ENCODE measurements at places on chromosomes 2 and 18.

DNA sequence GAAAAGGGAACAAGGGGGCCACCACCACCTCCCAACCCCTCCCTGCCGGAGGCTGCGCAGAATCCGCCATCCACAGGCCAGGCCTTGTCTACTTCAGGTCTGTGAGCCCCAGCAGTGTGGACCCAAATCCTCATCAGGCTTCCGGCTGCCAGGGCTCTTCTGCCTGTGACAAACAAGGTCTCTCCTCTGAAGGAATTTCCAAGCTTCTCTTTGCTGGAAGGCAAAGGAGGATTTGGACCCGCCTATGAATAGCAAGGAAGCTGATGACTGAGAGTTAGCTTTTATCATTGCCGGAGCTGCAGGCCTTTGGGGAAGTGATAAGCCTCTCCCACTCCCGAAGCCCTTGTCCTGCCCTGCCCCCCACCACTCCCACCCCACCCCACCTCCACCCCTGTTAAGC lies 93.7 kb upstream of the SH3BP4 start:
- no peak for DNase-seq

GRCh38 chr18:21115519-21116411 lies 4.2 kb upstream of the ROCK1 start:
- DNase-seq, result no peak

GRCh38 chr2:71277147-71277475 lies 50.2 kb upstream of the PAIP2B start:
- DNase-seq, result no peak

GRCh38 chr2:112588611-112589045 lies 4.2 kb downstream of the CHCHD5 start:
- no peak for DNase-seq

GRCh38 chr2:67400560-67401485 lies 3.7 kb downstream of the ETAA1 start:
- peak; percentile 35 for DNase-seq

DNA sequence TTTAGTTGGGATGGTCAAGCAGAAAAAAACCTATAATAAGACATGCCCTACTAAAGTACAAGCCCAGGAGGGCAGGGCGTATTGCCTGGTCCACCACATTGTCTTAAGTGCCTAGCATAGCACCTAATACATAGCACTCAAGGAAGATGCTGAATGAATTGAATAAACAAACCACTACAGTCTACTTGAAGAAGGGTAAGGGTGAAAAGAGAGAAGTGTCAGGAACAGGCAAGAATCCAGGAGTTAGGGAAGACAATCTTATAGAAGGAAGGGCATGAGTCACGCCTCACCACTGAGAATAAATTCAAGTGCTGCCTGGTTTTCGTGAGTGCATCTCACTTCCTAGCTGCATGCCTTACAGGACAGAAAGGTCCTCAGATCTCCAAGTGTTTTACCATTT lies 13.9 kb downstream of the SLC19A3 start:
- peak; percentile 74 for DNase-seq

GRCh38 chr18:55321265-55322177 lies 266.5 kb downstream of the TCF4 start:
- DNase-seq, result peak; percentile 75

DNA sequence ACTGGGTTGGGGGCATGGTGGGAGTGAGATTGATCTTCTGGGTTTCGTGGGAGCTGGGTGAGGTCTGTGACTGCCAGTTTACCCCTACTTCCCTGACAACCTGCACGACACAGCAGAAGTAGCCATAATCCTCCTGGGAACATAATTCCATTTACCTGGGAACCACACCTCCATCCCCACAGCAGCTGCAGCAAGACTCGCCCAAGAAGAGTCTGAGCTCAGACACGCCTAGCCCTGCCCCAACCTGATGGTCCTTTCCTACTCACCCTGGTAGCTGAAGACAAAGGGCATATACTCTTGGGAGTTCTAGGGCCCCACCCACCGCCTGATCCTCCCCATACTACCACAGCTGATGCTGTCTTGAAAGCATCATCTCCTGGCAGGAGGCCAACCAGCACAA lies 43.8 kb downstream of the FLACC1 start:
- no peak for DNase-seq

- DNase-seq, result no peak
Observed at GRCh38 chr2:168599738-168600137, 143.7 kb downstream of the CERS6 start.

DNA sequence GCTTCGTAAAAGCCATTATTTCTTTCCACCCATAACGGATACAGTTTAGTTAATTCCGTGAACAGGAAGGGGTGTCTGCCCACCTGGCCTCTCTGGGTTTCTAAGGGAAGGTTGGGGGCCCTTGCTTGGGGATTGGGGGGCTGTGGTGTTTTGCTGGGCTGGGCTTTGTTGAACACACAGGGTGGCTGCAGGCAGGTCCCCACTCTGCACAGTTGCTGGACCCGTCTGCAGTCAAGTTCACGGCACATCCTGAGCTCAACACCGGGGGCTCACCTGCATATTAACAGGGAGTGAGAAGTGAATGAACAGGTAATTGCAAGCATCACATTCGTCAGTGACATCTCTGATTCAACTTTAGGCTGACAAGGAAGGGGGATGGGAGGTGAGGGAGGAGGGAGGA lies 109.0 kb downstream of the ZNF516 start:
- DNase-seq, result no peak

GRCh38 chr2:163563336-163563735 lies 172.5 kb downstream of the FIGN start:
- DNase-seq, result peak; percentile 9

GRCh38 chr2:208620487-208620978 lies 213.9 kb downstream of the PTH2R start:
- DNase-seq, result no peak

DNA sequence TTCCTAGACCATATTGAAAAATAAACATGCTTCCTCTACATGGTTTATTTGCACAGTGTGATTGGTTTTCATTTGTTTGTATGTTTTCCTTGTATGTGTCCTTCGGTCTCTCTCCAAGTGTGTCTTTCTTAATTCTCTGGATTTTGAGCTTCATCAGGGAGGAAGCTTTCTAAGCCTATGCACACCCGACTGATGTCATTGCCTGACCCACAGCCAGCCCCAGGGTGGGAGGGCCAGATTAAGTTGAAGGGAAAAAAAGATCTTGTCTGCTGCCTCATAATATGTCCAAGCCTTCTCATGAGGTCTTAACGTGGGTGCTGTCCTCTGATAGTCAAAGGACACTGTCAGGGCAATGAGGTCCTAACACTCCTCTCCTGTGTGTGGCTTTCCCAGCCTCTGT lies 115.2 kb downstream of the MARCHF4 start:
- DNase-seq, result no peak

DNA sequence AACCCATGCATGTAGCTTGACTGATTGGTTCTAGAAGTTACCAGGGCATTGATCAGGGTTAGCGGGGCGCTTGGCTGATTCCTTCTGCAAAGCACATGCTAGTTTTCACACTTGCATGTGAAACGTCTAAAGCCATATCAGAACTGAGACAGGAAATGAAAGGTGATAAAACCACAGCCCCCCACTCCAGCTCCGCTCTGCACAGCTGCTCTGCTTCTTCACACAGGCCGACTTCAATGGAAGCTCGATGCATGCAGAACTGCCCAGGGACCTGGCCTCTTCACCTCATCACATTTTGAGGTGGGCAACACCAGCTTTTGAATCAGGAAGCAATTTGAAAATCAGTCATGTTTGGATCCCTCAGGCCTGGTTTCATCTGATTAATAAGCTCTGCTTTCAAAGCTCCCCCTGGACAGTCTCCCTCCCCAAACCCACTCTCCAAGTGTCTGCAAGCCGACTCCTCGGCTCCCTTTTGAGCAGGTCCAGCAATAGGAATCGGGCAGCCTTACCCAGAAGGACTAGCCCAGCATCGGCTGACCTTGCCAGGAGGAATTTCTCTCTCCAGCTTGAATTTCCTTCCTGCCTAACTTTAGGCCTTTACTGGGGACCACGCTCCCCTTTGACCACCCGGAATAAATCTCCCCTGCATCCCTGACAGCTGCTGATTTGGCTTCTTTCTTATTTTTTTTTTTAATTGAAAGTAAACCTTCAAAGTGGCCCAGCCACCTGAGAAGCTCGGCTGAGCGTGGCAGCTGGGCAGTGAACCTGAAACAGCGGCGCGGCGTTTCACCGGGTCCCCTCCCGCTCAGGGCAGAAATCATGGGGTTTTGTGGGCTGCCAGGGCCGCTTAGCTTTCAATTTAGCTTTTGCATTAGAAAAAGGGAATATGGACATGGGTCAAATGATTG lies 31.7 kb downstream of the HRH4 start:
- DNase-seq, result no peak

DNA sequence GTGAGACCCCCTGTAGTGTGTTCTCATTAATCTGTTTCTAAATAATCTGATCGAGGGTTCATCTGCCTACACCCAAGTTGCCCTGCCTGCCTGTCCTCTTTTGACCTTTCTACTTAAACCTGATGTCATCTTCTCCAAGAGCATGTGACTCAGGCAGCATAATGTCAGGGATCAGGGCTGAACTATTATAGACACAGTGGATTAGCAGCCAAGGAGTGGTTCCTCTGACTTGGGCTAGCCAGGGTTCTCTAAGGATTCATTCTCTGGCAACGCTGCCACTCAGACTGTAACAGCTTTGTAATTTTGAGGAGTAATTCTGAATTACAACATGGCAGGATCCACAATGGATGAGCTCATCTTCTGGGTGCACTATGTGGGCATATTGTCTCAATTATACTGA lies 124.0 kb downstream of the MDH1 start:
- DNase-seq, result no peak

DNA sequence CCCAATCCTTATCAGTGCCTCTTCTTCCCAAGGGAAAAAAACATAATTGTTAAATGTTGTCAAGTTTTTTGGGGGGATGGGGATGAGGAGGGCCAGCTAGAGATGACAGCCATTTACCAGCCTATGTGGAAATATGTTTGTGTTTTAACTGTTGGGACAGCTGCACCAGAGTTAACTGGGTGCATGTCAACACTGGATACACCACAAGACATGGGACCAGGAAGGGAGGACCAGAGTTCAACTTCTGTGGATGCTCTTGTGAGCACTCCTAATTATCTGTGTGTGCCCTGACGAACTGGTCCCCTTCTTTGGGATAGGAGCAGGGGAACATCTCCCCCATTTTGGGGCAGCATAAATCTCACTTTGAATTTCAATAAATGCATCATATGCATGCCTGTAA lies 66.1 kb upstream of the FZD5 start:
- no peak for DNase-seq

GRCh38 chr2:59912042-59912441 lies 641.4 kb downstream of the BCL11A start:
- DNase-seq, result no peak

DNA sequence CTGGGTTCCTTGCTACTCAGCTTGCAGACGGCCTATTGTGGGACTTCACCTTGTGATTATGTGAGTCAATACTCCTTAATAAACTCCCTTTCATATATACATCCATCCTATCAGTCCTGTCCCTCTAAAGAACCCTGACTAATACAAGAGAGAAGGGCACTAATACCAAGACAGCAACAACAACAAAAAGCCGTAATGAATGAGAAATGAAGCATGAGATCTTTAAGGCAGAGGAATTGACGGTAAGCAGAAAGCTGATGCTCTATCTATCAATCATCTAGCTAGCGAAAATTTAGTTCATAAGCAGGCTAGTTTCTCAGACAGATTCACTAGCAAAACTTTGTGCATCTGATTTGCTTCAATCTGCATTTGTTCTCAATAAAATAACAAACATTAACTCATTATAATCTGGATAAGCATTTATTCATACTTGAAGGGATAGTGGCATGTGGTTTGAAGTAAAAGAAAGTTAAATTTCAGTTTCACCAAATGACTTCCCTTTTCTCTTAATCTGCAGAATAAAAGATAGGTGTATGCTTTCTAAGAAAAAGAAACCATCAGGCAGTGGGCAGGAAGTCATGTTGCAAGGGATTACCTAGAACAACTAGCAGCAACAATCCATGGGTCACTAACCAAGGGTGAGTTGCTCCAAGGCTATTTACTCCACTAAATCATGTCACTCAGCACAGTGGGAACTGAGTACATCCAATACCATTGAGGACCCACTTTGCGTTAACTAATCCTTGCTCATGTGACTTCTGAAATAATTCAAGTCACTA lies 376.5 kb downstream of the TMEM182 start:
- no peak for DNase-seq

DNA sequence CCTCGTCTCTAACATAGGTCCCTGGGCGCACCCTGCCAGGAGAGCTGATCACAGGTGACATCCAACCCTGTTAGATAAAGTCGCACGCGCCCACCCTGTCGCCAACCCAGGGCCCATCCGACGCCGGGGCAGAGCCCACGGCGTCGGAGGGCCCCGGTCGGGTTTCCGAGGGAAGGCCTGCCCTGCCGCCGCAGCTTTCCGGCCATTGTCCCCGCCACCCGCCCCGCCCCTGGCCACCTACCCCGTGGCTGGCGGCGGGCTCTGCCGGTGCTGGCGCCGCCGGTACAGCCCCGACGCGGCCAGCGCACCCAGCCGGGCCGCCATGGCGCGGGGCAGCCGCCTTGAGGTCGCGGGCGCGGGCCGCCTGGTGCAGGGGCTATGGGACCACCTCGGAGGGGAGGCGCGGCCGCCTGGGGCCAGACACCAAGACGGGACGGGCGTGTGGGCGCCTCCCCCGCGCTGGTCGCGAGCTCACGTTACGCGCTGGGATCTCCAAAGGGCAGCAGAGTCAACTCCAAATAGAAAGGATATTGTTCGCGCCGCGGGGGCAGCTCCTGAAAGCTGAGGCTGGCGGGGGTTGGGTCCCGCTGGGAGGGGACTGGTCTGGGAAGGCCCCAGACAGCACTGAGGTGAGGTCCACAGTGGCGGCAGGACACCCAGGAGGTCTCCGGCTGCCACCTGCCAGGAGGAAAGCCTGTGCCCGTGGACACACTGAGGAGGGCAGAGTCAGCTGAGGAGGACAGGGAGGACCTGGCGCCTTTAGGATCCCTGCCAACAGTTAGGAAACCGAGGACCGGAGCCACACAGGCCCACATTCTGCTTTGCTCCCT lies 11.1 kb downstream of the LIMS2 start:
- no peak for DNase-seq
